ENCODE measurements at places on chromosomes 3 and 15.

DNA sequence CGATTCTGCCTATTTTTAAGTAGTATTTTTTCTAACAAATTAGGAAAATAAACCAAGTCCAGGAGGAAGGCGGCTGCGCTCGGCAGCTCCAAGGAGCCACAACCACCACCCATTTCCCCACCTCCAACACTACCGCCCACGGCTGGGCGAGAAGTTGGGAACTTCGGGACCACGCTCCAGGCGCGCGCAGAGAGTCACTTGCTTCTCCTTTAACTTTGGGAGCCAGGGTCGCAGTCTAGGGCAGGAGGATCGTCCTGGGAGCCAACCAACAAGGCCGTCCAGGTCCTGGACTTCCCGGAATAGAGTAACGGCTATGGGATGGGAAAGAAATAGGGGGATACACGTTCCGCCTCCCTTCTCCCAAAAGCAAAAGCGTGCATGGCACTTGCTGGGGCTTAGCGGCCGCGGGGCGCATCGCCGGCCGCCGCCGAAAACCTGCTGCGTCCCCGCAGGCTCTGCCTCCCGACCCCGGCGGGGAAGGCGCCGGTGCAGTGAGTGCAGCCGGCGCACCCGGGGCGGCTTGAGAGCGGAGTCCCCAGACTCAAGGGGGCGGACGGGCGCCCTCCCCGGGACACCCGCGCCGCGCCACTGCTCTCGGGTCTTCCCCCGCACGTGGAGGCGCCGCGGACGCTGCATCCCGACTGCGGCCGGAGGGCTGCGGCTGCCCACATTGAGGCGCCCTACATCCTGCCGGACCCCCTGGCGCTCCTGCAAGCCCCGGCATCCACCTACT, 699 bp downstream of the MEGF11 start:
- DNase-seq = no peak

DNA sequence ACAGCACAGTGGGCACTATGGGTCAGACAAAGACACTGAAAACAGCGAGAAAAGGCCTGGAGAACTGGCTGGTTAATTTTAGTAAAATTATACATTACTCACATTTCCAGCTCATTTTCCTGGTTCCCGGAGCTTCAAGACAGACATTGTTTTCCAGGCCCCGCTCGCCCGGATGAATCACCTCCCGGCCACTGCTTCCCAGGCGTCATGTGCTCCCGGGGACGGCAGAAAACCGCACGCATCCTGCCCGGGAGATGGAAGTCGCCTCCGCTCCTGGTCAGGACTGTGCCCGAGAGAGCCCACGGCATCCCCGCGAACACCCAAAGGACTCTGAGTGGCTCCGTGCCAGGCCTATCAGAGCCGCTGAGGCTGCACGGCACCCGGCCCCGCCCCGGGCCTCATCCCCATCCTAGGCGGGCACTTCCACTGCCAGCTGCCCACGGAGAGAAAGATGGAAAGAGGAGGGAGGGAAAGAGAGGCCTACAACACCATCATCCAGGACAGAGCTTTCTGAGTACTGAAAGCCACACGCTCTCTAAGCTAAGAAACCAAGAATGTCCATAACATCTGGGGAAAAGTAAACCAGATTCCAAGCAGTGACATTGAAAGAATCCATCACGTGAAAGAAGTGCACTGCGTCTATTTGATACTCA, 75.1 kb downstream of the VGLL4 start:
- DNase-seq = no peak

DNA sequence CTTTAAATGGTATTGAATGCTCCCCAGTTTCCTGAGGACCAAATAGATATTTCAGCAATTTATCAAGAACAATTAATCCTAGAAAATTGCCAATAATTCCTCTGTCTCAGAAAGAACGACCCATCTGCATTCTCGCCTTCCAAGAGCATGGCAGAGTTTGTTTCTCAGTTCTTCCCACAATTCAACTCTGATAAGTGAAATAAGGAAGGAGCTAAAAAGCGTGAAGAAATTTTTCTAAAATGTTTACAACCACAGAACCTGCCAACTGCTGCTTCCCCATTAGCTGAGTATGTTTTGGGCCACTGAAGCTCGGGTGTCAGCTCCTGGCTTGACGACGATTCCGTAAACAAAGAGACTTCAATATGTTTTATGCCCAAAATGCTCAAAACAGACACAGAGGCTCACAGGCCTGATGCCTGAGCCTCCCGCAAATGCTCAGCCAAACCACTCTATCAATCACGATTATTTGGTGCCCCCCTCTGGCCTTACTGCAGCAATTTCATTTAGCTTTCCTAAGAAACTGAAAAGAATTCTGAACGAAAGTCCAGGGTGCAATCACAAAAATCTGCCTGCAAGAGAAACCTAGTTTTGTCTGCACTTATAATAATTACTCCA, 259.2 kb upstream of the CCDC54 start:
- no peak for DNase-seq

DNA sequence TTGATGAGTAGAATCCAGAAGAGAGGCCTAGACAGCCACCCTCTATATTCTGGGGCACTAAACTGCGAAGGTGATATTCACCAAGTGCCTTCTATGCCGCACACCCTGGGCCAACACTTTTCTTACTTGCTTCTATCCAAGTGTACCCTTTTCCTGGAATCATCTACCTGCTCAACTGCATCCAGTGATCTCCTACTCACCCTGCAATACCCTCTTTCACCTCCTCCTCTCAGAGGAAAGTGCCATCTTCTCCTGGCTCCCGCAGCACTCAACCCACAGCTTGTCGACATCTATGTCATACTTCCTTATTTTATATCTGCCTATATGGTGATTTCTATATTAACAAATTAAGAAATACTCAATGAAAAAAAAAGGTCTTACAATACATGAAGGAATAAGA, 28.6 kb upstream of the LMCD1 start:
- no peak for DNase-seq

DNA sequence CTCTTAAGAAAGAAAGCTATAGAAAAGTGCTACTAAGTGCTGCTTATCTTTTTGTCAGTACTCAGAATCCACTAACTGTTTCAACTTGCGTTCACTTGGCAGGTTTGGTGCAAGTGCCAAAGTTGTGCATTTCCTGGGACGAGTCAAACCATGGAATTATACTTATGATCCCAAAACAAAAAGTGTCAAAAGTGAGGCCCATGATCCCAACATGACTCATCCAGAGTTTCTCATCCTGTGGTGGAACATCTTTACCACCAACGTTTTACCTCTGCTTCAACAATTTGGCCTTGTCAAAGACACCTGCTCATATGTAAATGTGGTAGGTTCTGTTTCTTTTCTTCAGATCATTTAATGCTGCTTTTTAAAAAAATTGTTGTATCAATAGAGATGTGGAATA, 32.6 kb downstream of the GYG1 start:
- no peak for DNase-seq
